AML-193 (cell line): ENCODE measurements at places on chromosomes 6 and 20.

DNA sequence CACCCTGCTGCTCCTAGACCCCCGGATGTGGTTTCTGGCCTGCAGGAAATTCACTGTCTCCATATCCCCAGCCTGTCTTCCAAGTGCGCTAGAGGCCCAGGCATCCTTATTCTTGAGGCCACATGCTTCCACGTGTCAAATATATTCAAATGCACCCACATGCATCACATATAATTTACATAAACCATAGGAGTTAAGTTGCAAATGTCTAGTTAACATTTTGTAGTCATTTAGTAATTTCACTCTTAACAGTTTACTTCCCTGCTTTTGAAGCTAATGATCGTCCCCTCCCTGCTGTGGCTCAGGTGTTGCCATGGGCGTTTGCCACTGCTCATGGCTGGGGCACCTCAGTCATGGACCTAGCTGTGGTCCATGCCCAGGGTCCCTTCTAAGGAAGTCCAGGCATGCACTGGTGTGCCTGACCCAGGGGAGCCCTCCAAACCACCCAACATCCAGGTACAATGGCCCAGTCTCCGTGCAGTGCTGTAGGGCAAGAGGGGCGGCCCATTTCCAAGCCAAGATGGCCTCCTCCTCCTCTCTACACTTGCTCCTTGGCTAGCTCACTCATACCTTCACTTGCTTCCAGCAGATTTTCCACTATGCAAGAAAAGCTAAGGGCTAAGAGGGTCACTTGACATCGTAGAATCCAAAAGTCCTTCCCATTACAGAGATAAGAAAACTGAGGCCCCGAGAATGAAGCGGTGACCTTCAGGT, 42.4 kb downstream of the FGD2 start:
- DNase-seq, result no peak

GRCh38 chr6:155248008-155249001, 15.5 kb upstream of the CLDN20 start:
- DNase-seq, result peak; percentile 27

DNA sequence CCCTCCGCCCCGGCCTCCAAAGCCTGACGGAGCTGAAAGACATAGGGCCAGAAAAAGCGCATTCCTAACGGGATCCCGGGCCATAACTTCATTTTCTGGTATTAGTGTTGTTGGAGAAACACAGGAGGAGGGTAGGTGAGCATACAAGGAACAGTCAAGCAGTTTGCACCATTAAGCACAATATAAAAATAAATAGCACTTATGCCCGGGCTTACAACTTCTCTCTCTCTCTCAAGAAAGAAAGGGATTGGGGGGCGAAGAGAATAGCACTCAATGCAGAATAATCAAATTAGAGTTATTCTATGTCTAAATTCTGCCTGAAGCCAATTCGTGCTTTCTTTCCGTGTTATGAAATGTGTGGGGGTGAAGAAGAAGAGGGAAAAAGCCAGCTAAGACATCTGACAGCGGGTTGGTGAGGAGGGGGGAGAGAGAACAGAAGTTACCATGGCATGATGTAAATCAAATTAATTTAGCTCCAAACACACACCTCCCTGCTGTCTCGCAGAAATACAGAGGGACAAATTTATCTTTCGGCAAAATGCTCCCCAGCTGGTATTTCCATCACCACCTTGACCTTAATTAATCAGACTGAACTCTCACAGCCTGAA, 508 bp upstream of the METTL24 start:
- no peak for DNase-seq

GRCh38 chr6:160028487-160029275, 59.8 kb downstream of the IGF2R start:
- DNase-seq, result no peak

GRCh38 chr6:129050086-129050485, 167.1 kb downstream of the LAMA2 start:
- DNase-seq, result no peak

- no peak for DNase-seq
Measured at GRCh38 chr6:71724456-71725125, 161.8 kb upstream of the RIMS1 start.

- DNase-seq, result no peak
Measured at GRCh38 chr6:53461696-53462095, 83.2 kb downstream of the GCLC start.
